ENCODE measurements at places on chromosomes 6 and 20.

DNA sequence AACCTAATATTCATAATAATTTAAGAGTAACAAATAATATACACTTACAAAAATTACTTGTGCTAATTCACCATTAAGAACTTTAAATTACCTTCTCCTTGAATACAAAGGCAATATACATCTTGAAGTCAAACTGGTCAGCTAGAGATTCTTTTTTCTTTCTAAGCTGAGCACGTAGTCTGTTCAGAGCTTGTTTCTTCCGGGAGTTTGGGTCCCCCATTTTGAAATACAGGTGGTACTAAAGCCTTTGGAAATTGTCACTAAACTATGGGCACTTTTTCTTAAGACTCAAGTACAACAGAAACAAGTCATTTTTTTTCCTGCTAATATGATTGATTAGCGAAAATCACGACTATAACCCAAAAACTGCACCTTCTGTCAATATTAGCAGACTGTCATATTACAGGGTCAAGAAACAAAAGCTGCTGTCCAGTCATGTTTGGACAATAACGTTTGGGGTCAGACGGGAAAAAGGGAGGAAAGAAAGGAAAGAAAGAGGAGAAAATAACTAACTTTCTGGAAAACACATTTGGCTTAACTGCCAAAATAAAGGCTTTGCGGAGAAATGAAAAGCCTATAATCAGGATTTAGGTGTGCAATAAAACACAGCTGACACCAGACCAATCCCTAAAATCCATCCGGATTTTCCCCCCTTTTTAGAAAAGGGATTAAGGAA, 367 bp downstream of the C6orf62 start:
- no peak for DNase-seq

GRCh38 chr6:166166314-166167257, 1.1 kb downstream of the TBXT start:
- DNase-seq: no peak

- no peak for DNase-seq
Measured at GRCh38 chr6:107813555-107814194, 10.4 kb downstream of the SCML4 start.

GRCh38 chr6:11944111-11944510, 68.0 kb upstream of the HIVEP1 start:
- no peak for DNase-seq

DNA sequence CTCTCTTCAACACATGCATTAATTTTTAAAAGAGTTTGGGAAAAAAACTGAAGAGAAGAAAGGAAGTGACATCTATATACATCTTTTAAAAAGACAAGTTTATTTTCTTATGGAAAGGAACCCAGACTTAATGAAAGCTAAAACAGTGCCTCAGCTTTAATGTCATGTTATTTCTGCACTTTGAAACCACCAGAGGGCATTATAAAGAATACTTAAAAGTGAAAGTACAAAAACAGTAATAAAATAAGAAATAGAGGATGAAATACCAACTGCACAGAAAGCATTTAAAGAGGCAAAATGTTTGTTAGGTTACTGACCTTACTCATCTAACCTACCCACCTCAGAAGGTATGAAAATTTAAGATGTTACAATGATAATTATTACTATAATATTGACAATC, 98.8 kb downstream of the HUS1B start:
- DNase-seq: no peak

- no peak for DNase-seq
Measured at GRCh38 chr6:130900913-130901312, 73.7 kb downstream of the SMLR1 start.

GRCh38 chr20:34181484-34181883, 59.7 kb upstream of the ASIP start:
- DNase-seq: no peak

DNA sequence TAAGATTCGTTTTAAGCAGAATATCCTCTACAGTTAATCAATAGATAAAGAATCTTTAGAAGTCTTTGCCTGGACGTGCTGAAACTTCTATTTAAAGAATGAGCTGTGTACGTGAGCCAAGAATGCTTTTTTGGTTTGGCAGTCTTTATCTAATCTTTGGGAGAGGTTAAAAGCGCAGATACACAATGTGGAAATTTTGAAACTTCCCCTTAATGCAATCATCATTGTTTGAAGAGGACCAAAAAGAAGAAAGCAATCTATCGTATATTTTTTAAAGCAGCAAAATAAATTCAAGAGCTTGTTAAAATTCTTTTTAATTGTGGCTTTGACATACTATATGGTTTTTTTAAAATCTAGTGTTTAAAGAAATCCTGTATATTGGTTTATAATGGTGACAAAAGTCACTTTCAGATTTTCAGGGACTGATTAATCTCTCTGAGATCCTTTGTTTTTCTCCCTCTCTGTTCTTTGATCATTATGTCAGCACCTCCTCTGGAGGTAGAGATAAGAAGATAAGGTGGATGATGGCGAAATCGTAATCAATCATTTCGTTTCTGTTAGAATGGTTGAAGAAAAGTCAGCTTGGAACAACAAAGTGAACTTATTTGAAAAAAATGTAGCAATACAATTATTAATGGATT, 92.1 kb upstream of the FAM184A start:
- DNase-seq: no peak

- no peak for DNase-seq
Measured at GRCh38 chr20:44241796-44242195, 5.3 kb upstream of the GDAP1L1 start.

- no peak for DNase-seq
Measured at GRCh38 chr20:46649965-46650542, 1.2 kb downstream of the SLC13A3 start.

GRCh38 chr20:21373436-21373835, 23.9 kb downstream of the NKX2-4 start:
- no peak for DNase-seq

DNA sequence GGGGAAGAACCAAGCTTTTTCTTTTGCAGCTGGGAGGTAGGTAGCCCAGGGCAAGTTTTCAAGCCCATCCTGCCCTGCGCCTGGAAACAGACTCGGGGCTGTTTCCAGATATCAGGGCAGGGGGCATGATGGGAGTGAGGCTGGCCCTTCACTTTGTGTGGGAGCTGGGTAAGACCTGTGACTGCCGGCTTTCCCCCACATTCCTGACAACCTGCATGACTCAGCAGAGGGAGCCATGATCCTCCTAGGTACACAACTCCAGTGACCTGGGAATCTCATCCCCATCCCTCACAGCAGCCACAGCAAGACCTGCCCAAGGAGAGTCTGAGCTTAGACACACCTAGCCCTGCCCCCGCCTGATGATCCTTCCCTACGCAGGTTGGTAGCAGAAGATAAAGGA, 280.8 kb downstream of the SOX4 start:
- no peak for DNase-seq

GRCh38 chr6:36757206-36757605, 59.6 kb downstream of the RAB44 start:
- peak; percentile 49 for DNase-seq

DNA sequence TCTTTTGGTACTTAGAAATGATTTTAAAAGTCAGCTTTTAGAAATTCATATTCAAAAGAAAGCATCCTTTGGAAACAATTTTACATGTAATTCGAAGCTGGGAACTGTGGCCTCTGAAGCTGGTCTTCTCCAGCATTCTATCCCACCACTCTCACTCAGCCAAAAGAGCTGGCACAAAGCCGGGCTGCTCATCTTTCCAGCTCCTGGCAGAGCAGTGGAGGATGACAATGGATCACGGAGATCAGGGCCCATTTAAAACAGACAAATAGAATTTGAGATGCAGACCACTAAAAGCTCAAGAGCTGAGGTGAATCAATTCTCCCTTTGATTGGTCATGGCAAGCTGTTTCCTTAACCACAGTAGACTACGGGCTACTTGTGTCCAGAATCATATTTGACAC, 60.6 kb downstream of the OTOR start:
- no peak for DNase-seq

- no peak for DNase-seq
Measured at GRCh38 chr6:154280521-154280920, 76.1 kb downstream of the IPCEF1 start.

DNA sequence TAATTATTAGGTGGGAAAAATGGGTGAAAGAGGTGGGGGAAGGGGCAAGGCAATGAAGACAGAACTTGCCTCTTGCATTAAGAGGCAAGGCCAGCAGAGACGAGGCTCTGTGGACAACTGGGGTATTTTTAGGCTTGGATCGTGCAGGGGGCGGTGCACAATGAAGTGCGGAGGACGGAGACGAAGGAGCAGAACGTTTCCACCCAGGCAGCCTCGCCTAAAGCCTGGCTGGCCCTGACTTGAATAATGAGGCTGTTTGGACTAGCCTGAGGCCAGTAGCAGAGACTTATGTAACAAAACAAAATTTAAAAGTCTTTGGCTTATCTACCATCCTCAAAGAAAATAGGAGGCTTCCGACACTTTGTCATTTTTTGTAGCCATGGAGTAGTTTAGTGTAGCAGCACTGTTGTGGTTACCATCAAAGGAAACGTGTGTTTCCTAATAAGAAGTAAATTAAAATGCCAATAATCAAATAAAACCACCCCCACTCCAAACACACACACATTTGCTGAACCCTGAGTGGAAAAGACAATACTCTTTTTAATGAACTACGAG, 370.0 kb upstream of the CNR1 start:
- DNase-seq: no peak

- no peak for DNase-seq
Measured at GRCh38 chr6:135490381-135490780, 7.2 kb downstream of the AHI1 start.

DNA sequence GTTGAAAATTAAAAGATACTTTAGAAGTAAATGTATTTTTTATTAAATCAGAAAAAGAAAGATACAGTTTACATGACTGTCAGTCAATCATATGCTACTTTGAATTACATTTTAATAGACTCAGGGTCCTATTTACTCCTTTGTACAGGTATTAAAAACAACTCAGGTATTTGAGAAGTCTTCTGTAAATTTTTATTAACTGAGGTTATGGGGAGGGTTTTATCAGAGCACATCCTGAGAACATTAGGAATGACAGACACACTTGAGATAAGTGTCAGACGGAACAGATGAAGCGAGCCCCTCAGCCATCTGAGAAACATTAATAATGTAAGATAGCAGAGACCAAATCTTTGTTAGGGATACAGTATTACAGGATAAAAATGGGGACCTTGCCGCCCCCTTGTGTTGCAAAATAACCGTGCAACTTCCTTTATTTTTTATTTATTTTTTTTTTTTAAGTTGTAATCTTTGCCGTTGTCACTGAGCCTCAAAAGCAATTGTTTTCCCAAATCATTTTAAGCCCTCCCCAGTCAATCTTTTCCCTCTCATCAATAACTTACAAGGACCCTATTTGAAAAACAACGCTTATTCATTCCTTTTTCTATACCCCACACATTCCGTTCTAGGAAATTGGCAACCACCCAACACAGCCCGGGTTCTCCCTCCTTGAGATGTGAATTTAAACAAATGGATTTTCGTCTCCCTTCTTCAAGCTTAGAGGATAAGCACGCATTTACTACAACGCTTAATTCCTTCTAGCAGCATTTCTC, 126.7 kb downstream of the BCAS1 start:
- DNase-seq: peak; percentile 39

GRCh38 chr6:167825332-167826229, 1.1 kb upstream of the AFDN start:
- peak; percentile 14 for DNase-seq

- no peak for DNase-seq
Measured at GRCh38 chr6:157724138-157724820, 98.8 kb upstream of the SNX9 start.

- peak; percentile 94 for DNase-seq
Measured at GRCh38 chr6:39193201-39193791, 36.0 kb downstream of the KCNK5 start.

GRCh38 chr6:57137350-57137749, 34.8 kb upstream of the BAG2 start:
- no peak for DNase-seq

GRCh38 chr6:105994118-105994590, 92.0 kb upstream of the PRDM1 start:
- peak; percentile 80 for DNase-seq

- no peak for DNase-seq
Measured at GRCh38 chr6:75211920-75212590, 6.2 kb upstream of the COL12A1 start.

DNA sequence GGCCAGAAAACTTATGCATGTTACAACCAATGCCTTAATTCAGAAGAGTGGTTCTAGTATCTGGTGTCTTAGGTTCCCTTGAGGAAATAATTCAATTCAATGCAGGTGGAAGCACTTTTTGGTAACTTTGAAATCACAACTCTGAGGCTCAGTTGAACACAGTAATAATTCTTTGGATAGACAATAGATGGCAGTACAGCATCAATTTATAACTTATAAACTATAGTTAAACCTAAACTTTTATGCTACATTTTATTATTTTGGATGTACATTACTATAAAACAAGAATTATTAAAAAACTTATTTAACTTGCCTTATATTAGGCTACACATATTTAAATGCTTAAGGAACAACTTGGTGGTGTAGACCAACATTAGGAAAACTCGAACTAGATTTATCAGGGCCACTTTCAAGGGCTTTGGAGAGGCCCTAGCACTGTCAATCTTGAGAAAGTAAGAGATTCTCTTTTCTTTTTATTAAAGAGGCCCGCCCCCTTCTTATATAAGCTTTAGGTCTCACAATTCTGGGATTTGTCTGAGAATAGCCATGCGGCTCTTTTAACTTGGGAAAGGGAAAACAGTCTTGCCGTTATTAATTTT, 85.9 kb downstream of the CRYBG1 start:
- DNase-seq: peak; percentile 29

DNA sequence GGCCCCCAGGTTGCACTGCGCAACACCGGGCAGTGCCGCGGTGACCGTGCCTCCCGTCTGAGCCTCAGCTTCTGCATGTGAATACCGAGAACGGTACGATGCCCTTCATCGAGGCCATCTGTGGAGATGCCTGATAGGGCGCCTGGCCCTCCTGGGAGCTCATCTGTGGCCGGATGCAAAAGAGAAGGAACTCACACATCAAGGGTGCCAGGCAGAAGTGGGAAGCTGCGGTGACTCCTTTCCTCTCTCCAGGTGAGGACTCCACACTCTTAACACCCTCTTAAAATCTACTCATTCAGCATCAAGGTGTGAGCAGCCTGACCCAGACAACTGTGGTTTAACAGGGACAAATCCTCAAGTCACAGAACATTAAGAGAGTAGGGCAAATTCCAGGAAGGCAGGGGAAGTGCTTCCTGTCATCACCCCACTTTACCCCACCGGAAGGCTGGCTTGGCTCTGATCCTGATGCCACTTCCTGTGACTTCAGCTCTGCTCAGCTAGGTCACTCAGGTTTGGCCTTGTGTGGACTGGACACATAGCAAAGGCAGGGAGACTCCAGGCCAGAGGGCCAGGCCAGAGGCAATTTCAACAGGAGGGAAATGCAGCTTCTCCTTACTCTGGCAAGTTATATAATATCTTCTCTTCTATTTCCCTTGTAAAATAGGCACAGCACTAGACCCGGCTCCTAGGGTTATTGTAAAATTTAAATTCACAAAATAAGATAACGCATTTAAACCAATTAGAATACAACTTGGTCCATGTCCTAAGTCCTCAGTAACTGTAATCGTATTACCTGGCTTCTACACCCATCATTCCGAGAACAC, 69.4 kb downstream of the CPNE5 start:
- DNase-seq: peak; percentile 62

GRCh38 chr20:54940522-54940921, 465.1 kb downstream of the DOK5 start:
- no peak for DNase-seq

- no peak for DNase-seq
Measured at GRCh38 chr6:166476061-166476591, 93.4 kb upstream of the MPC1 start.

GRCh38 chr6:80540700-80541099, 434.2 kb downstream of the BCKDHB start:
- no peak for DNase-seq

- DNase-seq: peak; percentile 11
Measured at GRCh38 chr20:19779634-19780033, 21.6 kb downstream of the RIN2 start.

GRCh38 chr20:20276811-20277530, 90.9 kb upstream of the INSM1 start:
- DNase-seq: peak; percentile 54

All from MV-4-11 (cell line).